Testis (tissue), 5 donors: ENCODE measurements at places on chromosomes 11 and 22.

DNA sequence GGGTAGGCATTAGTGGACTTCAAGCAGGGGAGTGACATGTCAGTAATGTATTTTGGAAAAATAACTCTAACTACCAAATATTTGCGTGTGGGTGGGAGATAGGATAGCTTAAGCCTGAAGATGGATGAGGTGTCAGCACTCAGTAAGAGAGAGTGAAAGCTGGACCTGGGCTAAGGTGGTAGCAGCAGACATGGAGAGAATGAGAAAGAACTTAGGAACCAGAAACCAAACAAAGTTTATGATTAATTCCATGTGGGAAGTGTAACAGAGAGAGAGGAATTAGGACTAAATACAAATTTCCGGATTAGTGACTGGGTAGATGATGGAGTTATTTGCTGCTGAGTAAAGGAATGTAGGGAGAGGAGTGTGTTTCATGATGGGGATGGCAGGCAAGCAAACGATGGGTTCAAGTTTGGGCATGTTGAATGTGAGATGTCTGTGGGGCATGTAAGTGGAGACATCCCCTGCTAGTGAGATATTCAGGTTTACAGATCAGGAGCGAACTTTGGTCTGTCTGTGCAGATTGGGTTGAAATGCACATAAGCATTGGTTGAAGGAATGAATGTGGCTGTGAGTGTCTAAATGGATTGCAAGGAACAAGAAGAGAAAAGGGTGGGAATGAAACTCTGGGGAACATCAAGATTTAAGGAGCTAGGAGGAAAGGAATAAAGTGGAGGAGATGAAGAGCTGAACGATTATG, 185.6 kb upstream of the MTMR2 start:
- DNase-seq = no peak

DNA sequence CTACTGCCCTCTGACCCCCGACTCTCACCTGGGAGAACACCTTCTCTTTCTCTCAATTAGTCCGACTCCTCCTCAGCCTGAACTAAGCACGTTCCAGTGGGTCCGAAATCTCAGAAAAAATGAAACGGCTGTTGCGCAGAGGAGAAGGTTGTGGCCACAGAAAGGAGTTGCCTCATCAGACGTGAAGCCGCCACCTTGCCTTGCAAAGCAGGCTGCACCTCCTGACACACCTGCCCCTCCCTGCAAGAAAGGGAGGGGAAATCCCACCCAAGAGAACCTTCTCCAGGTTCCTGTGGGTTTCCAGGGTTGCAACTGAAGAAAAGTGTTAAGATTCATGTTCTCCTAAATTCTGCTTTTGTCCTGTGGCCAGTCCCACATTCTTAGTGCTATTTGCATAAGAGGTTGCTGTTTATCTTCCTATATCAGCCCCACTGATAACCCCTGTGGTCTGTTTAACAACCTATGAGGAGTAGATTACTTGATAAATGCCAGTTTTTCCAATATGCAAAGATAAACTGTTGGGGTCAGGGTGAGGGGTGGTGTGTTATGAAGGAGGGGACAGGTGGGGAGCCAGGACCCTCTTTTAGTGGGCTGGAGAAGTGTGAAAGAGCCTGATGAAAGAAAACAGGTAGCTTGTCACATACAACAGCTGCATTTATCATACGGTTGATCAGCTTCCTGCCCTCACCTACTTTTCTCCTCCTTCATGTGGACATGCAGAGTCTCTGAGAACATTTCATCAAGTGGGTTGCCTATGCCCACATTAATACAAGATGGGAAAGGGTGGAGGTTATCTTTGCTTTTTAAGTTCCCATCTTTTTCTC, 18.2 kb downstream of the ZBTB16 start:
- DNase-seq = no peak

GRCh38 chr11:45817191-45817590, 12.2 kb downstream of the SLC35C1 start:
- no peak for DNase-seq

DNA sequence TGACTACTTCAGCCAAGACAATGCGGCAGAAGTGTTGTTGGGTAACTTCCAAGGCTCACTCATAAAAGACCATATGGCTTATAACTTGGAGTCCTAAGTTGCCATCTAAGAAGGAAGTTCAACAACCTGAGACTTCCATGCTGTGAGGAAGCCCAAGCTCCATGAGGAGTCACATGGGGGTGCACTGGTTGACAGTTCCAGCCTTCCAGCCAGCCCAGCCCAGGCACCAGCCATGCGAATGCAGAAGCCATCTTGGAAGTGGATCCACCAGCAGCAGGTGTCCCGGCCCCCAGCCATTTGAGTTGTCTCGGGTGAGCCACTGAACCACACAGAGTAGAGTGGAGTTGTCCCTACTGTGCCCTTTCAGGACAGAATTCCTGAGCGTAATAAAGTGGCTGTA, 32.8 kb upstream of the WNT7B start:
- DNase-seq = no peak

DNA sequence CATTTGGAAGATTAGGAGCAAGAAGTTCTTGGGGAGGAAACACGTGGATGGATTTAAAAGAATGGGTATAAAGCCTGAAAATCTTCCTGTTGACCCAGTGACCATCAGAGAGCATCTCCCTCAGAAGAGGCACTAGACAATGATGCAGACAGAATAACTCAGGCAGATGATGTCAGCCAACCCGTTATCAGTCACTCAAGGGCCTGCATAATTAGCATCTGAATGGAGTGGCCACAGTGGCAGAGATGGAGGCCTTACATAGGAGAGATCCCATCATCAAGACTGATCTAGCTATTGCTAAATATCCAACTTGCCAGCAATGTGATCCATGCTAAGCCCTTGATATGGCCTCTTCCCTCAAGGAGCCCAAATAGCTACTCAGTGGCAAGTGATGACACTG, 70.7 kb upstream of the CD82 start:
- DNase-seq = no peak

DNA sequence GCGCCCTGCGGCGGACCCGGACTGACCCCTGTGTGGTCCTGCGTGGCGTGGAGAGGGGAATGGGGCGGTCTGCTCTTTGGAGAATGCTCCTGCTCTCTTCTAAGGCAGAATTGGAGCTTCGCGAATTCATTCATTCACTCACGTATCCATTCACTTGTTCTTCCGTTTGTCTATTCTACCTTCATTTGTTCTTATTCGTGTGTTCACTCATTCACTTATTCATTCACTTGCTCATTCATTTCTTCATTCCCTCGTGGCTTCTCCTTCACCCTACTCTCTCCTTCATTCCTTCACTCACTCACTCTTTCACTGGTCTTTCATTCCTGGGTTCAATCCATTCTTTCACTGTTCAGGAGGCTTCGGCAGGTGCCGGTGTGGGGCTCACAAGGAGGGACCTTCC, 69.6 kb downstream of the WNT7B start:
- no peak for DNase-seq

- no peak for DNase-seq
Observed at GRCh38 chr22:40405178-40406062, 35.0 kb downstream of the SGSM3 start.

- DNase-seq = peak; percentile 91
Observed at GRCh38 chr22:38461414-38462081, 6.3 kb upstream of the KDELR3 start.

- DNase-seq = peak; percentile 6
Observed at GRCh38 chr22:19383292-19383691, 48.2 kb downstream of the HIRA start.

GRCh38 chr11:55357560-55358184, 10.1 kb upstream of the OR4A15 start:
- peak; percentile 25 for DNase-seq

- no peak for DNase-seq
Observed at GRCh38 chr22:31289344-31289743, 2.9 kb downstream of the PIK3IP1 start.

- DNase-seq = no peak
Observed at GRCh38 chr11:26974069-26974783, 19.7 kb upstream of the FIBIN start.

- no peak for DNase-seq
Observed at GRCh38 chr11:10314199-10315072, 9.6 kb downstream of the ADM start.

- no peak for DNase-seq
Observed at GRCh38 chr11:19393941-19394340, 153.2 kb upstream of the E2F8 start.

DNA sequence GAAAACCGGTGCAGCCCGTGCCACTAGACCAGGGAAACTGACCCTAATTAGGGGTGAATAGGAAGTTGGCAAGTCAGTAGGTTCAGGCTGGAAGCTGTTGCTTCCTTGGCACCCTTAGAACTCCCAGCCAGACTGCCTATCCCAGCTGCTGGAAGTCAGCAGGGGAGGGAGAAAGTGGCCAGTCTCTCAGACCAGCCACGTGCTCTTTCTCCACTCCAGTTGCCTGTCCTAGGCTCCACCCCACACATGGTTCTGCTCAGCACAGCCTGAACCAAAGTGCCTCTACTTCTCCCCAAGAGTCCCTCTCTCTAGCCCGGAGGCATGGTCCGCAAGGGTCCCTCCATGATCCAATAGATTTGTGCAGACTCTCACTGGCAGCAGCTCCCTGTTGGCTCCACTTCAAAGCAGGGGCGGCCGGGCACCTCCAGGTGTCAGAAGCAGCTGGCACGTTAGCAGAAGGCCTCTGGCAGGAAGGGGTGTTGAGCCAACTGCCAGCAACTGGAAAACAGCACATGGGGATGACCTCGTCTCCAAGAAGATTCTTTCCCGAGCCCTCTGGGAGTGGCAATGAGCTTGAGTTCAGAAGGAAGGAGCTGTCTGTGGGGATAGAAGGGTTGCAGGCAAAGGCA, 27.7 kb downstream of the ARFGAP2 start:
- DNase-seq = no peak

DNA sequence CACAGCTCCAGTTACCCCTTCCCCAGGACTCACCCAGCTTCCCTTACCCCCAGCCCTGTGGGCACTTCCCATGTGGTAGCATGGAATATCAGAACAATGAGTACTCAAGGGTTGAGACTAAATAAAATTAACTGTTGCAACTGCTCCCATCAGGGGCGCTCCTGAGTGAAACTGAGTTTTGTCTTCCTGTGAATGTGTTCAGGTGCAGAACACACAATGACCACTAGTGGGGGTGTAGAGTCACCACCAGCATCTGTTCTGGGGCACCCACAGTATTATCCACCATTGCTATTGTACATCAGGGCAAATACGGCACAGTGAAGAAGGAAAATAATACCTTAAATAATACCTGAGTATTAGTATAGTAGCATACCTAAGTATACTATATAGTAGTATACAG, 689.7 kb downstream of the TBC1D22A start:
- DNase-seq = no peak

- peak; percentile 37 for DNase-seq
Observed at GRCh38 chr11:44950031-44950624, 555 bp downstream of the TP53I11 start.

GRCh38 chr11:114257621-114258558, 38.3 kb upstream of the NNMT start:
- DNase-seq = peak; percentile 78

GRCh38 chr11:113278925-113279324, 35.5 kb upstream of the TTC12 start:
- DNase-seq = no peak

- DNase-seq = peak; percentile 37
Observed at GRCh38 chr11:132943706-132944568, 588.4 kb downstream of the OPCML start.

DNA sequence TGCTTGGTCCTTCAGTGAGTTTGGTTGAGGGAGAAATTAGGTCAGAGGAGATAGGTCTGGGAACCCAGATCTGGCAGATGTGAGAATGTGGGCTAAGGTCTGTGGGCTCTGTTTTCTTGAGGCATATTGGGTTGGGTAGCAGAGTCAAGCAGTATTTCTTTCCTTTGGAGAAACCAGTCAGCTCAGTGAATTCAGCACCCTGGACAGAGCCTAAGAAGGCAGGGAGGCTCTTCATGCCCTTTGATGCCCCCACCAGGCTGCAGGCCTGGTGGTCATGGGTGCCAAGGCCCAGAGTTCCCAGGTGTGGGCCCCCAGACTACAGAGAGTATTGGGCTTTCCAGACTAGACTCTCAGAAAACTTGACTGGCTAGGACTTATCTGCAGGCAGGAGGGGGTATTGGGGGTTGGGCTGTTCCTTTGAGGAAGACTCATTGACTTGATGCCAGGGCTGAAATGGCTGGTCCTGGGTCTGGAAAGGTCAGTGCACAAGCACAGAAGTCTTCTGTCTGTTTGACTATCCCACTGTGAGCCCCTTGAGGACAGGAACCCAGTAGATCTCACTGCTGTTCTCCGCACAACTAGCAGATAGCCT, 45.3 kb upstream of the NECTIN1 start:
- no peak for DNase-seq

GRCh38 chr11:82909015-82909640, 7.6 kb downstream of the DDIAS start:
- peak; percentile 44 for DNase-seq

GRCh38 chr11:126542334-126543015, 187.0 kb downstream of the ST3GAL4 start:
- no peak for DNase-seq

DNA sequence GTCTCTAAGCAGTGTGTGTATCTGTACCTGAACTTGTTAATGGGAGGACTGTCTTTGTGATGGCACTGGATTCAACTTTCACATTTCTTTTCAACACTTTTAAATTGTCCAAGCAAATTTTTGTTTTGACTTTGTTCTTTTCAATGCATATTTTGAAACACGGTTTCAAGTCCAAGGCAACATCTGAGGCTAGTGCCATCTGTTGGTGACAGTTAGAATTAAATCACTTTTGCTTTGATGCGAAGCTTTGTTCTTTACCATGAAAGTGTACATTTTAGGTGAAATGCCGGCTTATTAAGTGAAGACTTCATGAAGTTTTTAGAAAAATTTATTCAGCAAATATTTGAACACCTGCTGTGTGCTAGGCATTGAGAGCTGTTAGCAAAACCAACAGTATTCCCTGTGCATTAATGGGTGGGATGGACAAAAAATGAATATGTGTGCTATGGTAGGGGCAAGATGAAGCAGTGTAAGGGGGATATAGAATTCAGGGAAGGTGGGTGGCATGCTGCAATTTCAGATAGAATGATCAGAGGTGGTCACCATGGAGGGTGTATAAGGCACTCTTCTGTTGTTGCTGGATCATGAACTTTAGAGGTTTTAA, 70.2 kb downstream of the DDX10 start:
- no peak for DNase-seq

- DNase-seq = no peak
Observed at GRCh38 chr11:61092908-61093763, 9.2 kb upstream of the CD5 start.
